ENCODE measurements at places on chromosomes 13 and 19.

GRCh38 chr13:76038920-76039716 lies 403.0 kb downstream of the LMO7 start:
- no peak for DNase-seq

- no peak for DNase-seq
Measured at GRCh38 chr19:39203372-39204341, at the start of gene SYCN. Gene SYCN (minus strand): TSS chr19:39204263. CDS start chr19:39204254, 9 bp downstream.

GRCh38 chr13:61751039-61751438 lies 335.4 kb upstream of the PCDH20 start:
- DNase-seq = no peak

GRCh38 chr19:13861392-13861713 lies 15.6 kb upstream of the NANOS3 start:
- no peak for DNase-seq

DNA sequence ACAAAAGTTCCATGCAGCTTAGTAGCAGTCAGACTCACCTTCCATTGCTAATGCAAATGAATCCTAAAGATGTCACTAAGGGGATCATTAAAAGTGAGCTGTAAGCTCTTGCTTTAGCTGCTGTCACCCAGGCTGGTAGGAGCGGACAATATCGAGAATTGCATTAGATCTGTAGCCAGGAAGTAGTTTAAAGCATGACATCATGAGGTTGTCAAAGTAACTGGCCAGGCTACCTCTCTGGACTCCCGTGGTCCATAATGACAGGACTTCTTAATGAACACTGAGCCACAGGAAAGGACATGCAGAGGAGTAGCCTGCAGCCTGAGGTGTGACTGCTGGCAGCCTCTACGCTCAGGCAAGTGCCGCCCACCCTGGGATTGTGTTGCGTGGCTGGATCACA lies 522.3 kb upstream of the NBEA start:
- no peak for DNase-seq

GRCh38 chr19:46186717-46187101 lies 38.7 kb downstream of the IGFL2 start:
- no peak for DNase-seq
